HCEC 1CT (cell line): ENCODE measurements at places on chromosomes 2 and 18.

DNA sequence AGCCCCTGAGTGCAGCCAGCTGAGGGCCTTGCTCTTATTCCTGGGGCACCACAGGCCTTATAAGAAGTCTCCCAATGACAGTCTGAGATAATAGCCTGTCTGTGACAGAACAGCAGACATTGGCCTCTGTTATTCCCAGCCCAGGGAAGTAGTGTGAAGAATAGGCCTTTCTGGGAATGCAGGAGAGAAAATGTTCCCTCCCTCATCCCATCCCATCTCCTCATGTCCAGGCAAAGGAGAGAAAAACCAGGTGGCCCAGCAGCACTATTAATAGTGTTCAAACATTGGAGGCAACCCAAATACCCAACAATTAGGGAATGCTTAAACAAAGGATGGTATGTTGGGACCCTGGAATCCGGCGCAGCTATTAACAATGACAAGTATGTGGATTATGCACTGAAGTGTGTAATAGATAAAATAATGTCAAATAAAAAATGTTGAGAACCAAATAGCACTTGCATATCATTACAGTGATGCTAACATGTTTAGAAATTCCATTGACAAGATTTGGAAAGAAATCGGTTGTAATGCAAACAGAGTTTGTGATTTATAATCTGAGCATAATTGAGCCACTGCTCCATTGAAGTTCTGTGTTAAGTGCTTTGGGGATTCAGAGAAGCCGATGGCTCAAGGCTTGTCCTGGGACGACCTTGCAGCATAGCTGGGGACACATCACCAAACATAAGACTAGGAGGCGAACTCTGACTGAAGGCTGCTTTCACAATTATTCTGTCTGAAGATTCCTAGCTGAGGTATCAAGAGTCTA, 69.3 kb downstream of the LBH start:
- DNase-seq = peak; percentile 32

DNA sequence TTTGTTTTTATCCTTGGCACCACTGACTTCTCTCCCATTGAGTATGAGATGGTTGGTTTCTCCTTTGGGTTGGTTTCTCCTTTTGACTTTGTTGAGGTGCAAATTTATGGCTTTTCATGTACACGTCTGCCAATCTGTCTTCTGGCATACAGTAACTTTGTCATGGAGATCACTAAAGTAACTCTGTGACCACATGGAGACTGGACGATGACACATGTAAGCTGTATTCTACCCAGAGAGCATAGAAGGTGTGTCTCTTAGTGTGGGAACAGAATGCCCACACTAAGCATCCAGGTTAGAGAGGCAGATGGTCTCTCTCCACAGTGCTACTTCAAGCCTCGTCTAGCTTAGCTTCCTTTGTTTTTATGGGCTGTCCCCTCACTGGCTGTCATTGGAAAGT, 897.5 kb downstream of the SUCLG1 start:
- no peak for DNase-seq

GRCh38 chr2:145352484-145352883, 832.6 kb upstream of the ZEB2 start:
- no peak for DNase-seq

DNA sequence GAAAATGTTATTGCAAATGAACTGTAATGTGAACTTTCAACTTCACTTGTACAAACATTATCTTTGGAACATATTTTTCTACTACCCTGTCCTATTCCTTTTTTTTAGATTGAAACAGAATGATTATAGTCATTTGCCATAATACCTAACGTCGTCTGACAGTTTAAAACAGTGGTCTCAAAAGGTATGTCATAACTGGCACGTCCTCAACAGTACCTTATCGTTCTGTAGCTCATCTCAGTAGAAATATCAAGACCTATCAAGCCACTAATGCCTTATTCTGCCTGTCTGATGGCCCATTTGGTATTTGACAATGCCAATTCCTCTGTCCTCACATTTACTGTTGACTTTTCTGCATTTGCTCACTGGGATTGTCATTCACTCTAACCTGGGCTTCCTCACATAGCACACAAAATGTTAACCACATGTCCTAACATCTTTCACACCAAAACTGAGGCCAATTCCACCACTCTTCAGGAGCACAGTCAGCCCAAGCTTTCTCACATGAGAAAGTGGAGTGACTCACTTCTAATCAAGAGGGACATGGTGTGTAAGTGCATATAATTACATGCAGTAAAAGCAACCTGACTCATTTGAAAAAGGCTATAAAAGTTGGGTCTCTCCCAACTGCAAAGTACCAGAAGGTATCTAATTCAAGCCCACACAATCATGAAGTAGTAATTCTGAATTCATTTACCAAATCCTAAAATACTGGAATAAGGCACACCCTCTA, 34.8 kb downstream of the DNER start:
- DNase-seq = no peak

DNA sequence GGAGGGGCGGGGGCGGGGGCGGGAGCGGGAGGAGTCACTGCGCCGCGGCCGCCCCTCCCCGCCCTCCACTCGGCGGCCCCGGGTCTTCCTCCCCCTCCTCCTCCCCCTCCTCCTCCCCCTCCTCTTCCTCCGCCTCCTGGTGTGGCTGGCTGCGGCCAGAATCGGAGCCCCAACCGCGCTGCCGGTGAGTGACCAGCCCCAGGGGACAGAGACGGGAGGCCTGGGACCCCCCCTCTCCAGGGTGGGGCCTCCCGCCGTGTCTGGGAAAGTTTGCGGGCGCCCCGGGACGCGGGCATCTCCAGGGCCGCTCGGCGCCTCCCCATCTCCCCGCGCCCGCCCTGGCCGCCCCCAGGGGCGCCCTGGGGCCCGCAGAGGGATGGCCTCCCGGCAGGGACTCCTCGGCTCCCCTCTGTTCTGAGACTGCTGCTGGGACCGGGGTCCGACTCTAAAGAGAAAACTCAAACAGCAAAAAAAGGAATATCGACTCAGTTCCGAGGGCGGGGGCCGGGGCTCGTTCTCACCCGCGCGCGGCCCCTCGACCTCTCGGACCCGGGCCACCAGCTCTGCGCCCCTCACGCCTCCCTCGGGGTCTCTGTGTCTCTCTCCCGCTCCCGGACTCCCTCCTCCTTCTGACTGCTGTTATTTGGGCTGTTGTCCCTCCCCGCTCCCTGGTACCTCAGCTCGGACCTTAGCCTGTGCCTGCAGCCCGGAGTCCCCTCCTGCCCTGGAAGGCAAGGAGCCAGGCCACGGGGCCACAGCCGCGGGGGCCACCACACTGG, at the start of gene STON1:
STON1 (plus strand) TSS at position 122 of the 779 bp plus-strand sequence. CDS start 50,480 bp downstream, outside the sequence.
- peak; percentile 24 for DNase-seq

DNA sequence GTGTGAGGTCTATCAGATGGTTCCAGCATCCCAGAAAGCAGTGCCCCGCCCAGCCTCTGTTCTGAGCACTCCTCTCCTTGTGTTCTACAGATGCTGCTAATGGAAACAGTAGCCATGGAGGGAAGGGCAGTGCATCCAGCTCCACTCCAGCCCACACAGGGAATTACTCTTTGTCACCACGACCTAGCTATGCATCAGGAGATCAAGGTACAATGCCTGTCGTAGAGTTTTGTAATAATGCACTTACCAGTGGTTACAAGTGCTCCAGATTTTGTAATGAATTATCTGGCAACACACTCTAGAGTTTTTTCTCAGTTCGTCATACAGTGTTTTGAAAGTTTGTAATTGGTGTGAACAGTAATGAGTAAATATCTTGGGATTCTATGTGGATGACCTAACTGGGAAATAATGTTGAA, 161.1 kb downstream of the ESCO1 start:
- DNase-seq = peak; percentile 96

- no peak for DNase-seq
Observed at GRCh38 chr2:34912084-34912483, 1313.0 kb upstream of the FAM98A start.

DNA sequence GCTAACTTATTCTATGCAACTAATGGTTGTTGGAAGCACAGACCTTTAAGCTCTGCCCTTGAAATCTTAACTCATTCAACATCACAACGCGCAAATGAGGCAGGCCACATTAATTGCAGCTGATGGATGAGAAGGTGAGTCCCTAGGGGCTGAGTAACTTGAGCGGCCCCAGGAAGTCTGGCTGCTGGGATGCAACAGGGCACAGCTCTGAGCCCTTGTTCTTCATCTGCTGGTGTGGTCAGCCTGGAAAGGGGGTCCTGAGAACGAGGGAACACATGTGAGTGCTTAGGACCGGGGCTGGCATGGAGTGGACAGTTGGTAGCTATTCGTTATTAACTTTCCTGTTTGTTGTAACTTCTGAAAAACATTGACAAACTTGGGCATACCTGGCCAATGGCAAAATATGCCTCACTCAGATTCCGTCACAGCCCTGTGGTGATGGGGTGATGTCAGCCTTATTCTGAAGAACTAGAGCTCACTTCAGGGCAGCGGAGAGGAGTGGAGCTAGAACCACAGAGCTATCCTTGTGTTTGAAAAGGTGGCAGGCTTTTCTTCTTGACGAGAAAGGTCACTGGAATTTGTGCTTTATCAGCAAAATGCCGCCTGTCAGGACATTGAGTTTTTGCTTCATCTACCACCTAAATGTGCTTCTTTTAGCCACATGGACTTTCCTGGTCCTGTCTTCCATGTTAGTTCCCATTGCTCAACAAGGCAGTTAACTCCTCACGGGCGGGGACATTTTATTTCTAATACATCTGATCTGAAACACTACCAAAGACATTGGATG, 145.9 kb upstream of the FHL2 start:
- DNase-seq = no peak

DNA sequence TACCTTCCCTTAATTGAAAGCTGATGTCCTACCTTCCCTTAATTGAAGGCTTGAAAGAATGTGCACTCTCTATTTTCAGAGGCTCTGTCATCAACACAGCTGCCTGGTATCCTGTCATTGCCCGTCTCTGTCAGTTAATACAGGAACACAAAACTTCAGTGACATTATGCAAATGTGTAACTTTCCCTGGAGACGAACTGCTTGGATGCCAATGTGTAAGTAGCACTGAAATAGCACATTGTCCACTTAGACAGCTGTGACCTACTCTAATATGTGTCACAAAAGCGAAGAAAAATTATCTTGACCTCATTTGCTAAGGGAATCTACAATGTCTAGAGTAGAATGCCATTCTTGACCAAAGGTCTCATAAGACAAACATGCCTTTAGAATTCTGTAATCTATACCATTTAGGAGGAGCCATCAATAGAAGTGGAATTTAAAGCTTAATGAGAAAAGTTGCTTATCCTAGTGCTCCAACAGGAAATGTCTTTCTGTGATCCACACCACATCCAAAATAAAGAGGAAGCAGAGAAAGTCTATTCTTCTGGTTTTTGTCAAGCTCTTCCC, 138.1 kb downstream of the BARD1 start:
- no peak for DNase-seq
